ENCODE measurements at places on chromosomes 1 and 21.

DNA sequence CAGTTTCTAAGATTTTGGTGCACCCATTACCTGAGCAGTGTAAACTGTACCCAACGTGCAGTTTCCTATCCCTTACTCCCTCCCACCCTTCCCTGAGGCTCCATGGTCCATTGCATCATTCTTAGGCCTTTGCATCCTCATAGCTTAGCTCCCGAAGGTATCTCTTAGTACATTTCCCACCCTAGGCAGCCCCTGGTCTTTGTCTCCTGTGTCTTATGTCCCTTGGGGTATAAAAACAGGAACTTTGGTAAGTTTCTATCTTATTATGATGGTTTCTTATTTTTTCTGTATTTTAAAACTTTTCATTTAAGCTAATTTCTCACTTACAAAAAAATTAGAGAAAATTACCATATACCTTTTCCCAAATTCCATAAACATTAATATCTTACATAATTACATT lies 78.1 kb downstream of the URB2 start:
- DNase-seq = no peak

GRCh38 chr1:222823695-222824094 lies 8.9 kb downstream of the DISP1 start:
- no peak for DNase-seq

DNA sequence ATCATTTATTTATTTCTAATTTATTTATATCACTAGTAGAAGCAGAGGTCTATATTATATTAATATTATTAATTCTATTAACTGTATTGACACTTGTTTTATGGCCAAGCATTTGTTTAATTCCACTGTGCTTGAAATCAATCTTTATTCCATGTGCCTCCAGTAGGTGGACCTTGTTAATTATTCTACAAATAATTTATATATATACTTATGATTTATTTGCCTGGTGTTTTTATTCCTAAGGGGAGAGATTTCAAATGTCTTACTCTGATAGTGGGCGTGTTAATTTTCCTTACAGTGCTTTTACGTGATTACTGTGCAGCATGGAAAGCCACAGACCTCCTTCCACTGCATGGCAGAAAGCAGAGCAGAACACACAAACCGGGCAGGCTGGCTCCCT lies 17.5 kb upstream of the OR6N2 start:
- DNase-seq = no peak

- DNase-seq = no peak
Measured at GRCh38 chr1:156803086-156803851, 13.4 kb downstream of the SH2D2A start.

- no peak for DNase-seq
Measured at GRCh38 chr21:29433366-29434059, 134.8 kb downstream of the BACH1 start.

GRCh38 chr1:229691362-229691761 lies 65.3 kb downstream of the URB2 start:
- DNase-seq = no peak

- no peak for DNase-seq
Measured at GRCh38 chr1:207798847-207799246, 47.0 kb downstream of the CD46 start.

DNA sequence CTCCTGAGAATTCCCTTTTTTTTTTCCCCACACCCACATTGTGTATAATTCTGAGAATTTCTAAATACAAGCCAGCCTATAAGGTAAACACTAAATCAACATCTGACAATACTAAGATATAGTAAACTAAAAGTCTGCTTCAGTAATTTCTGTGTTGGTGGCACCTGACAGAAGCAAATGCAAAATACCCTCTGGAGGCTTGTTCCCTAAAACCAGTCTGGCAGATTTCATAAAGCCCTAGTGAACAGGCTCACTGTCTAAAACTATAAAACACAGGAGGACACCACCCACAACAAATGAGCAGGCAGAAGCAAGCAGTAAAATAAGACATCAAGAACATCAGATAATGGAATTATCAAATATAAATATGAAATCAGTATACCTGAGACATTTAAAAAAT lies 11.5 kb downstream of the TRIM33 start:
- DNase-seq = no peak

GRCh38 chr1:150999926-151000325 lies 6.8 kb downstream of the MINDY1 start:
- DNase-seq = no peak

DNA sequence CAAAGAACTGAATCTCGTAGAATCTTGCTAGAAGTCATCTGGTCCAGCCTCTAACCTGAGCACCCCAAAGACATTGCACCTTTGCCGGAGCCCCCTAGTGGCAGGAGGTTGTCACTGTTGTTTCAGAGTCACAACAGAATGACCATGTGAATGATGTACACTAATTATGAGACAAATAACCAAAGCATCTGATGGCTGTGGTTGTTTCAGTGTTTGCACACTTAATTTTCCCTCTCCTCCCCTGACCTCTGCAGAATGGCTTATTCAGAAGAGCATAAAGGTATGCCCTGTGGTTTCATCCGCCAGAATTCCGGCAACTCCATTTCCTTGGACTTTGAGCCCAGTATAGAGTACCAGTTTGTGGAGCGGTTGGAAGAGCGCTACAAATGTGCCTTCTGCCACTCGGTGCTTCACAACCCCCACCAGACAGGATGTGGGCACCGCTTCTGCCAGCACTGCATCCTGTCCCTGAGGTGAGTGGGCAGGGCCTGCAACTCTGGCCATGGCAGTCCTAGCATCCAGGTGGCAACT lies 26.4 kb downstream of the TRAF5 start:
- no peak for DNase-seq

DNA sequence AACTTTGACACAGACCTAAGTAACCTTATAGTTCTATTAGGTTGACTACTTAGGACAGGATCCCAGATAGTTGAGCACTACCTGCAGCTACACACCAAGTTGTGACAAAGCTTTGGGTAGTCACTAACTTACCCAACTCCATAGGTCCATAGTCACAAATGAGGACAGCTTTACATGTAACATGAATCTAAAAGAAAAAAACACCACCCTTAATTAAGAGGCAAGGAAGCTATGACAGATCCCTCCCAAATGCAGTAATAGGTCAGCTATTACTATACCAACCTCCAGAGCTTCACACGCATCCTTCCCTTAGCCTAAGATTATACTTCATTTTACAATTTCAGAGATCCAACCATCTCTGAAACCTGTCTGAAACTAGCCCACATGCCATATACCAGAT lies 12.7 kb upstream of the RAB42 start:
- DNase-seq = no peak

- no peak for DNase-seq
Measured at GRCh38 chr1:147079400-147080005, 92.8 kb downstream of the PRKAB2 start.

- no peak for DNase-seq
Measured at GRCh38 chr1:64484651-64485050, 14.7 kb downstream of the CACHD1 start.

DNA sequence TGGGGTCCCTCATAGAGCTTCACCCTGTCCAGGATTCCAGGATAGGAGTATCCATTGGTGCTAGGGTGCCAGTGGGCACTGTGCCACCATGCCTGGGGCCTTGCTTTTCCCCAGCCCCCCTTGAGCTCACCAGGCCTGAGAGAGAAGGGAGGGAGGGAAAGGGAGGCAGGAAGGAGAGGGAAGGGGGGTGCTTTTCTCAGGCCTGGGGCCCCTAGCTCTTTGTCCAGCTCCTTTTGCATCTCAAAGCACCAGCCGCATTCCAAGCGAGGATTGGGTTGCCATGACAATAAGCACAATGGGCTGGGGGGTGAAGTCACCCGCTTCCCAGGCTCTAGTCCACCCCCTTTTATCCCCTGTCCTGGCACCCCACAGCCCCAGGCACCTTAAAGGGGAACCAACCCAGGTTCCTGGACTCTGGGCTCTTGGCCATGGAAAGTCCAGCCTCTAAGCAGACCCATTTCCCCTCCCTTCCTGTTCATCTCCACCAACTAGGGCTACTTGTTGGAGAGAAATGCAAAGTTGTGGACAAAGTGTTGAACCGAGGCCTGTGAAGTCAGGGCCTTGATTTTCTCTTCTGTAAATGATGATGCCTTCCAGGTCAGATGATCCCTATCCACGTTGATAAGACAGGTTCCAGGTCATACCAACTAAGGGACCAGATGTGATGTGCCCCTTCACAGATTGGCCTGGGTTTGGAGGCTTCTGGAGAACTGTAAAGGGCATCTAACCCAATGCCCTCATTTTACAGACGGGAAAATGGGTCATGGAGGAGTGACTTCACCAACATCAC lies 11.4 kb downstream of the THBS3 start:
- DNase-seq = no peak

GRCh38 chr1:75615613-75616435 lies 4.9 kb upstream of the SLC44A5 start:
- DNase-seq = peak; percentile 35

DNA sequence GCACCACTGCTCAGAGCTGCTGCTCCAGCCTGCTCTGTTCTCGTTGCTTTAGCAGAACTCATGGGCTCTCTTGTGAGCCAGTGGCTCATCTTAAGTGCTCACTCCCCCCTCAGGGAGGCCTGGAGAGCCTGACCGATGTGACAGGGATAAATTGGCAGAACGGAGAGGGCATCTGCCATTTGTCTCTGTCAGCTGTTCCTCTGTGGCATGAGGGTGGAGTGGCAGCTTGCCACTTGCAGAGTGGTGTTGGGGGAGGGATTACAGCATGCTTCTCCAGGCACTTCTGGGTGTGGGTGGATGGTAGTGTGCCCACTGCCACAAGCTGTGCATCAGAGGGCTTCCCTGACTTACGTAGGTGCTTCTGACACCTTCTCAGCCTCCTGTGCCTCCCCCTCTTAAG lies 229.5 kb downstream of the PAPPA2 start:
- no peak for DNase-seq

DNA sequence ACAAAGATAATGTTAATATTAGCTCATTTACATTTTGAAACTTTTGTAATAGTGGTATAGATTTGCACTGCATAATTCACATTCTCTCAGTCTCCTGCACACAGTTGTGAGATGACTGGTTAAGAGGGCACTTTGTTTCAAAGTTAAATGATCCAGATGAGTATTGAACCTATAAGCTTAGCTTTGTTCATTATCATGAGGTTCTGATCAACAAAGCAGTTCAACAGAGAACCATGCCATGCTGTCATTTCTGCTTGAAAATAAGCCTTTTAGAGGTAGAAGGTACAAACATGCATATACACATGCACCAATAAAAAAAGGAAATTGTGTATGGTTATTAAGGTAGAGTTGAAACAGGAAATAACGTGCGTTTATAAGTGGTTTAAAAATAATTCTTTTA lies 4.8 kb downstream of the RAP1A start:
- DNase-seq = no peak

DNA sequence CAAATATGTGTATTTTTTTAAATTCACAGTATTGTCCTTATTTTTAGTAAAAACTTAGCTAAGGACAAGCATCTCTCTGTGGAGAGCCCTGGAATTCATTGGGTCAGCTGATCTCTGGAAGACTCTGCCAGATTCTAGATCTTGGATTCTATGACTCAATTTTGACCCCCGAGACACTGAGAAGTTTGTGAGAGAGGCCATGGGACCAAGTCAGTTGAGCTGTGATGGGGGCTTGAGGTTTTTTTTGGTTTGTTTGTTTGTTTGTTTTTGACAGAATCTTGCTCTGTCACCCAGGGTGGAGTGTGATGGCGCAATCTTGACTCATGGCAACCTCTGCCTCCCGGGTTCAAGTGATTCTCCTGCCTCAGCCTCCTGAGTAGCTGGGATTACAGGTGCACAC lies 13.5 kb downstream of the SHISA4 start:
- DNase-seq = no peak

DNA sequence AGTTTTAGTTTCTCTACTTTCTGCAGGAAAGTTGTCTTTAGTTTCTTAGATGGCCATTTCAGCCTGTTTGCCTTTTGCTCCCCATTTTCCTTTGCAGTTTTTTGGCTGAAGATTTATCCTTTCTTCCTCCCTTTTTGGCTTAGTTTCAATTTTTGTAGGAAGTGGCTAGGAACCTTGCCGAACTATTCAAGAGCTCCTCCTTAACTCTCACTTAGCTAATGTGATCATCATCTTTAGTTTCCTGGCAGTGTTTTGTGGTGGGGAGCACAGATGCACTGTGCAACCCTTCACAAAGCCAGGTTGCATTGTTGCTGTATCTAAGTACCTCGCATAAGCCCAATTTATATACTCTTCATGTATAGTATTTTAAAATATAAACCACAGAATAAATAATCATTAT lies 28.8 kb upstream of the CCDC181 start:
- no peak for DNase-seq

GRCh38 chr1:22709891-22710700 lies 543 bp upstream of the EPHB2 start:
- peak; percentile 77 for DNase-seq

DNA sequence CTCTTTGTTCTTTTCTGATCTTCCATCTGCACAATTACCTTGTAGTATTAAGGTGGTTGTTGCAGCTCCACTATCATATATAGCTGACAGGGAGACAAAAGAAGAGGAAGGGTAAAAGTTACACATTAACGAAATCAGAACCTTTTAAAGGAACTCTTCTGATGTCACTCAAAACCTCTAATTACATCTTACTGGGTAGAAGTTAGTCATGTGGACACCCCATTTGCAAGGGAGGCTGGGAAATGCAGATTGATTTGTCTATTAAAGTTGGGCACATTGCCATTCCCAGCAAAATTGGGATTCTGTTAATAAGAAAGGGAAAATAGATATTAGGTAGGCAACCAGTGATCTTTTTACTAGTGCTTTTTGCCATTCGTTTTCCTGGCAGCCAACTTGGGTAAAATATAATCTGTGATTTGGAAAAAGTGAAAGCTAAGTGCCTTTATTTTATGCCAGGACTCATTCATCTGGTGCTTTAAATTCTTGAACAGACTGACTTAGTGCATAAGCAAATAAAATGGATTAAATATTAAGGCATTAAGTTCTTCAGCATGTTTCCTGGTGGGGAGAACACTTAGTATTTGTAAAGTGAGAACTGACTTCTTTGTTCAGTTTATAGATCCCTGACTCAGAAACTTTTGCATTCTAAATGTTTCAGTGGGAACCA lies 71.3 kb downstream of the DNM3 start:
- no peak for DNase-seq

DNA sequence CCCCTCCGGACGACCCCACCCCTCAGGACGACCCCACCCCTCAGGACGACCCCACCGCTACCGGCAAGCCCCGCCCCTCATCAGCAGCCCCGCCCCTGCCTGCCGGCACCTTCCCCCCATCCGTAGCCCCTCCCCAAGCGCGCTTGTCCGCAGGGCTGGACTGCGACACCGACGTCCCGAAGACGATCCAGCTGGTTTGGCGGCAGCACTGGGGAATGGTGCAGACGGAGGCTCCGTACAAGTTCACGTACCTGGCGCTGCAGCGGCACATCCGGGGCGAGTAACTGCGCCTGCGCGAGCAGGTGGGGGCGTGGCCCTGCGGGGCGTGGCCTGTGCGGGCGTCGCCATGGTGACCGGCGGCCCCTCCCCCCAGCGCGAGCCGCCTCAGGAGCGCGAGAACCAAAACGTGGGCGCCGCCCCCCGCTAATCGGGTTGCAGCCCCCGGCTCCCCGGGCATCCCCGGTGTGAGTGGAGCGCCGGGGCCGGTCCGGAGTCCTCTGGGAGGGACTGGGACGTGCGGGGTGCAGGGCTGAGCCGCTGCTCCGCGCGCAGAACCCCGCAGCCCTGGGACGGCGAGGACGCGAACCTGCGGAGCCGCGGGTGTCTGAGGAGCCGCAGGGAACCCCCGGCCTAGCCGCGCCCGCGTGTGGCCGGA lies 4.9 kb downstream of the RNF223 start:
- peak; percentile 52 for DNase-seq
